Myocyte (in vitro differentiated cells): ENCODE measurements at places on chromosomes 2 and 18.
A peak's percentile ranks its signal among the peaks of the same experiment; 100 is the strongest.

DNA sequence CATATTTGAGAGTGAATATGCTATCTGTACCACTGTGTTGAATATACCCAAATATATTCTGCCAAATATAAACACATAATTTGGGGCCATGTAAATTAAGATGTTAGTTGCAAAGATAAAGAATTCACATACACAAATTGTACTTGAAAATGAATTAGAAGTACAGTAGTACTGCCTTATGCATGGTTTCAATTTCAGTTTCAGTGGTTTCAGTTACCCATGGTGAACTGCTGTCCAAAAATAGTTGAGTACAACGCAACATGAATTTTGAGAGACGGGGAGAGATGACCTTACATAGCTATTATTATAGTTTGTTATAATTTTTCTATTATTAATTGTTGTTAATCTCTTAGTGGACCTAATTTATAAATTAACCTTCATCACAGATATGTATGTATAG lies 1313.0 kb upstream of the FAM98A start:
- DNase-seq: no peak

DNA sequence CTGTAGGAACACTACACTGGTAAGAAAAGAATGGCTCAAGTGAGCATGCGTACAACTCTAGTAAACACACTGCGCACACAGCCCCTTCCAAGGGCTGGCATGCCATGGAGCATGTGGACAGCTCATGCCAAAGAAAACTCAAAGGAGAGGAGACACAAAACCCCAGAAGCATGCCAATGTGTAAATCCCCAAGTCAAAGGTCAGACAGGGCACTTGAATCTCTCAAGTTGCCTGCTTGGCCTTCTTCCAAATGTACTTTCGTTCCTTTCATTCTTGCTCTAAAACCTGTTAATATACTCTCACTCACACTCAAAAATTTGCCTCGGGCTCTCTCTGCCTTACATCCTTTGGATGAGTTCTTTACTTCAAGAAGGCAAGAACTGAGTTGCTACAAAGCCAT lies 365.3 kb downstream of the NBAS start:
- DNase-seq: peak; percentile 11

GRCh38 chr2:6934758-6935651 lies 17.8 kb downstream of the RNF144A start:
- no peak for DNase-seq

DNA sequence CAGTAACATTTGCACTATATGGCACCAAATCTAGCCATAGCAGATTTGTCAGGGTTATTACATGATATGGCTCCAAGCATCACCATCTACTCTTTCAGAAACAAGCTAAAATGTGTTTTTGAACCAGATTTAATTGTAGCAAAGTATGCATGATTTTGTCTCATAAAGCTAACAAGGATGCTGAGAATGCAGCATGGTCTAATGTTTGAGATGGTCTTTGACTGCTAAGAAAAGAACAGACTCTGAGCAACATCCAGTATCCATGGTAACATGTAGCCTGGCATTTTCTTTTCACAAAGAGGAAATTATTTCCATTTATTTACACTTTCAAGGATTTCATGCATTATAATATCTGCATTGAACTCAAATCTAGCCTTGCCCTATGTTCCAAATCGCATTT lies 206.5 kb downstream of the PDE1A start:
- DNase-seq: no peak

DNA sequence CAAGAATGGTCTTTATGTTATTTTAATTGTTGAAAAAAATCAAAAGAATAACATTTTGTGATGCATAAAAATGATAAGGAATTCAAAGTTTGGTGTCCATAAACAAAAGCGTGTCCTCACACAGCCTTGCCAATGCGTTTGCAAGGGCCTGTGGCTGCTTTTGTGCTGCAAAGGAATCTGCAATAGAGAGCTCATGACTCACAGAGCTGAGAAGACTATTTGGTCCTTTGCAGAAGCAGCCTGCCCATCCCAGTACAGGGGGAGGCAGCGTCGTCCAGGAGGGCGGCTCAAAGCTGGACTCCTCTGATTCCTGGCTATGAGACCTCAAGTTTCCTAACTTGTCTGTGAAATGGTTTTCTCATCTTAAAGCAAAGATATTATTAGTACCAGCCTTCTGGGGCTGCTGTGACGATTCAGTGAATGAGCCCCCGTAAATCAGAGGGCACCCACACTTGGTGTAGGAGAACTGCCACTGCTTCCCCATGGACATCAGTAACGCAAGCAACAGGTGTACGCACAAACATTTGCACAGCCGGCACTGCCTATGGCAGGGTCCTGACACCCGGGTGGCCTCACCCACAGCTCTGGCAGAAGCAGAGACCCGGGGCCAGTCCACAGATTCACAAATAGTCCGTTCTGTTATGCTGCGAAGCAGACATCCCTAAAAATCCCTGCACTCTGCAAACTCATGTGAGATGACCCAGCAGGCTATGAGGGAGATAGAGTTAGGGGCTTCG lies 70.6 kb upstream of the ASAP2 start:
- DNase-seq: peak; percentile 18

GRCh38 chr2:60473546-60473945 lies 79.9 kb downstream of the BCL11A start:
- no peak for DNase-seq
